ENCODE measurements at places on chromosomes 3 and 15.

DNA sequence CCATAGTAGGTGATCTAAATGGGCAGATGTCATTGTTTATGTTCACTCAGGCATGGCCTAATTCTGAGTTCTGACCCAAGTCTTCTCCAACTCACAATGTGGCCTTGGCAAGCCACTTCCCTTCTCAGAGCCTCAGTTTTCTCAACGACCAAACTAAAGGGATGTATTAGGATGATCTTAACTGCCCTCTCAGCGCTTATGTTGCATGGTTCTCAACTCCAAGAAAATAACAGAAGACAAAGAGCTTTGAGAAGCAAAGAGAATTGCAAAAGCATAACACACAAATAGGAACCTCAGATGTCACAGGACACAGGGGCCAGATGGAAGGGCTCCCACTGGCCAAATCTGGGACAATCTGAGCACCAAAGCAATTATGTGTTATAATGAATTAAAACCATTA, 8.6 kb downstream of the RHCG start:
- no peak for DNase-seq

- DNase-seq, result no peak
Observed at GRCh38 chr3:40306336-40306735, 3.2 kb upstream of the EIF1B start.

GRCh38 chr3:187264911-187265310, 26.6 kb downstream of the MASP1 start:
- no peak for DNase-seq

GRCh38 chr3:126538966-126539365, 15.0 kb downstream of the CHST13 start:
- no peak for DNase-seq

GRCh38 chr15:25712192-25712960, 150.8 kb downstream of the ATP10A start:
- DNase-seq, result no peak

- no peak for DNase-seq
Observed at GRCh38 chr15:33098094-33099058, 96.1 kb downstream of the FMN1 start.

DNA sequence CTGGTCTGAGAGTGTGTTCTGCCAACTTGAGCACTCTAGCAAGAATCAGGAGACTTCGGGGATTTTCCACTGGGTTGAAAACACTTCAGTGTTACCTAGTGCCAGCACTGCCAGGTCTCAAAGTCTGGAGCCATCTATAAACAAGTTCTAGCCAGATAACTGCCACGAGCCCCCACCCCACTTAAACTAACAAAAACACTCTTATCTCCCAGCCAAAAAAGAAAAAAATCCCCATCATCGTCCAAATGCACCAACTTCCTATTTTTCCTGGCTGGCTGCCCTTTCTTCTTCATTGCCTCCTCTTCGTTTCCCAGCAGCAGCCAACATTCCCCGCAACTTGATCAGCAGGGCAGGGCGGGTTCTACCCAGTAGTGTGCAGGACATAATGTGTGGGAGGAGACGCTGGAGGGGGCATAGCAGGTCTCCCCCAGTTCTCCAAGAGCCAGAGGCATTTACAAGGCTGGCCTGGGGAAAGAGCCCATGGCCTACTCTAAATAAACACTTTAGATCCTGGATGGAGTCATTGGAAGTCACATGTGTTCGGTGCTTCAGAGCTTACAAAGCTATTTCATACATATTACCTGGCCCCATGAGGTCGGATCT, 29.5 kb downstream of the C2CD4B start:
- DNase-seq, result no peak

DNA sequence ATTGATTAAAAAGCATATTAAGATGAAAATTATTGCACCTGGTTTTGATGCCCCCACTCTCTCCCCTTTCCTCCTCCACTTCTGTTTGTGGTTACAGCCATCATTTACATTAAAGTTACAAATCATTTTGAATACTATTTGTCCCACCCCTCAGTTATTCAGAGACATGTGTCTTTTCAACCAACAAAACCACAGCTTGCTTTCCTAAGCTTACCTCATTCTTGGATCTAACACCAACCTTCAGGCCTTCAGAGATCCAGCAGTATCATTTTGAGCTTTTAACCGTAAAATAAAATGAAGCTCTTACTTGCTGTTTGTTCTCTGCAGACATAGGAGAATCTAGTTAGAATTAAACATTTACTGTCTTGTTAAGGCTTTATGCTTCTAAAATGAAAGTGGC, 4.7 kb downstream of the PXYLP1 start:
- no peak for DNase-seq

- no peak for DNase-seq
Observed at GRCh38 chr3:65992106-65992505, 46.6 kb downstream of the MAGI1 start.

GRCh38 chr15:92451225-92451825, 57.6 kb downstream of the ST8SIA2 start:
- DNase-seq, result no peak

DNA sequence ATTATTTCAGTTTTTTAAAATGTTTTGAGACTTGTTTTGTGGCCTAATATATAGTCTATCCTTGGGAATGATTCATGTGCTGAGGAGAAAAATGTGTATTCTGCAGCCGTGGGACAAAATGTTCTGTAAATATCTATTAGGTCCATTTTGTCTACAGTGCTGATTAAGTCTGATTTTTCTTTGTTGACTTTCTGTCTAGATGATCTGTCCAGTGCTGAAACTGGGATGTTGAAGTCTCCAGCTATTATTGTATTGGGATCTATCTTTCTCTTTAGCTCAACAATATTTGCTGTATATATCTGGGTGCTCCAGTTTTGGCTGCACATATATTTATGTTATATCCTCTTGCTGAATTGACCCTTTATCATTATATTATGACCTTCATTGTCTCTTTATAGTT, 85.2 kb downstream of the UBE2E2 start:
- DNase-seq, result no peak

- no peak for DNase-seq
Observed at GRCh38 chr15:68055224-68055705, 1.1 kb downstream of the PIAS1 start.

GRCh38 chr15:90225047-90225446, 8.7 kb downstream of the CIB1 start:
- DNase-seq, result no peak

GRCh38 chr3:110234831-110235230, 836.8 kb upstream of the NECTIN3 start:
- no peak for DNase-seq

DNA sequence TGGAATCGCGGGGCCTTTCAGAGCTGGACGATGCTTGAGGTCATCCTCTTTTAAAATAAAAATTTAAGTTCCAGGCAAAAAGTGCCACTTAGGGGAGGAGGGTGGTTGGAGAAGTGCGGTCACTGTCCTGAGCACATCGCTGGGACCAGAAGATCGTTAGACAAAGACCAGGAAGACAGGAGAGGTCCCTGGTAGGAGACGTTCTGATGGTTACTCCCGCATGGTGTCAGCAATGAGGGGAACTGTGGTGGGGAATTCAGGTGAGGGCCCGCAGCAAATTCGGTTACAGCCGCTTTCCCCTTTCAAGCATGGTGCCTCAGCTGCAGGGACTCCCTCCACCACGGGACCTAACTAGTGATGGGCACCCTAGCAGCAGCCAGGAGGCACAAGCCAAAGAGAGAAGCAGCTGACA, 1.0 kb upstream of the ISY1 start:
- no peak for DNase-seq

DNA sequence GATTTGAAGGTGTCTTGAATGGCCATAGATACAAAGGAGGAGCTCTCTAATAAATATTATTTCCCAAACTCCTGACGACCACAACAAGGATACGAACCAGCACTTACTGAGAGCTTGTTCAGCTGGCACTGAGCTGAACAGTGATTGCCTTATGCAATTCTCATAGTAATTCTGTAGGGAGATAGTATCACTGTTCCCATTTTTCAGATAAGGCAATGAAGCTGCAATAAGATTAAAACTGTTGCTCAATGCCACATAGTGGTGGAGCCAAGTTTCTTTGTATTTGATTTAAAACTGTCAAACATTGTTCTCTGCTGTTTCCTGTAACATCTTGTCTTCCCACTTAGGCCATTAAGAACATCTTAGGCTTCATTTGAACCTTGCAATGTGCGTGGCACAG, 163.9 kb downstream of the RPLP1 start:
- DNase-seq, result no peak

- DNase-seq, result no peak
Observed at GRCh38 chr15:101600035-101600434, 52.1 kb downstream of the TM2D3 start.

- peak; percentile 23 for DNase-seq
Observed at GRCh38 chr3:153209596-153209995, 47.6 kb downstream of the RAP2B start.

DNA sequence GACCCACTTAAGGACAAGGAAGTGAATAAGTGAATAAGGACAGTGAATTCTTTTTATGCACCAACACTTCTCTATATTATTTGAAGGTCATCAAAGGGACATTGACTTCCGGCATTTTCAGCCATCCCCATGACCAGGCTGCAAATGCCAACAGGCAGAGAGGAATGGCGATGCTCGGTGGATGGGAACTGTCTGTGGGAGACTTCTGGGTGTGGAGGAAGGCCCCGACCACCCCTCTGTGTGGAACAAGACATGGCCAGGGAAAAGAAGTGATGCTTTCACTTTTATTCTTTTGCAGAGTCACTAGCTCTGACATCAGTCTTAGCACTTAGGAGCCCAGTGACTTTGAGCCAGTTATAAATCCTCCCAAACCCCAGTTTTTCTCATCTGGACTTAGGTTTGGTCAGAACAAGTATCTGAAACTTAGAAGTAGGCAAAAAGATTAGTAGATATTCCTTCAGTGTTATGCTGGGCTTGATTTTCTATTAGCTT, 84.5 kb downstream of the KBTBD8 start:
- DNase-seq, result no peak

DNA sequence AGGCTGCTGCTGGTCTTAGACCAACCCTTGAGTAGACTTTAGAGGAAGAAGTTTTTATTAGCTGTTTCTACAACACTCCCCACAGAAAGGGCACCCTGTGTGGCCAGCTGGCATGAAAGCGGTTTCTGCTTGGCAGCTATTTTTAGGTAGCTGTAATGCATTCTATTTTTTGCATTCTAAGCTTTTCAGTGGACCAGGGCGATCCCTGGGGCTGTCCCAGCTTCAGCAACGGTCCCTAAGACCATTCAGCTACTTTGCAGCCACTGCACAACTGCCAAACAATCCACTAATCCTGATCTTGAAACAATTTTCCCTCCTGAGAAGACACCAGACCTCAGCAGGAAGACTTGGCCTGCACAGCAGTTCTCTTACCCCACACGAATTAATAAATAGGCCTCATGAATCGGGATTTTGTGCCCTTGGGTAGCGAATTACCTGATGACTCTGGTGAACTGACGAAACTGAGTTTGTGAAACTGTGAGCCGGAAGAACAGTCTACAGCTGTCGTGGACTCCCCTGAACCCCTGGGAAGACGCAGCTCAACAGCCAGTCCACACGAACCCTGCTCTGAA, 14.6 kb upstream of the TFRC start:
- no peak for DNase-seq

GRCh38 chr3:12192173-12192572, 33.5 kb upstream of the TIMP4 start:
- DNase-seq, result no peak

GRCh38 chr15:30943654-30944335, 40.1 kb downstream of the FAN1 start:
- DNase-seq, result no peak

DNA sequence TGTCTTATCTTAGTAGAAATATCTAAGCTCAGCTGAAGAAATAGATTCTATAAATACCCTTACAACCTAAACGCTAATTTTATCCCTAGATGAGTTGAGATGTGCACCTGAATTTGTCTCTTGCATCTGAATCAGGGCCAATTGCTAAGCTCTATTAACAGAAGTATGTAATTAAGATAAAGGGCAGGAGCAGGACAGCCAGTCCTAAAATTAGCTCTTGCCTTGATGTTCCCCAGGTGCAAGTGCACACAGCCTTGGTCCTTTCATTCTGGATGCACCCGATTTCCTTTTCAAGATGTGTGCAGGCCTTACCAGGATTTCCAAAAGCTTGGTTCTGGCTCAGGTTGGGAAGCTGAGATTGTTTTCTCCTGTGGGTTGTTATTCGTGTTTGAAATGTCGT, 52.4 kb downstream of the MAGI1 start:
- no peak for DNase-seq

GRCh38 chr3:140530131-140530530, 147.7 kb upstream of the TRIM42 start:
- DNase-seq, result no peak

DNA sequence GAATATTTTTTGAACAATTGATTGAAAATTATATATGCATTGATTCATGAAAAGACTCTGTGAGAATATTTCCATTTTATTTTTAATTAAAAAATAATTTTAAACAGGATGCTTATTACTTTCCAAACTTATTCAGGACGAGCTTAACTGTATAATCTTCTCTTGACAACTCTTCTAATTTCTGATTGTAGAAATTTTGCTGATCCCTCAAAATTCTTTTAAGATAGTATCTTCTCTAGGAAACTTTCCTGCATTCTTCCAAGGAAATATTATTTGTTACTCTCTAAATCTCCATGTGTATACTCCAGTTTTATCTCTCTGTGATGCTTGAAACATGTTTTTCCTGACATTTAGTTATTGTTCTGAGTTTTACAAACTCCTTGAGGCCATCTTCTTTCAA, 197.2 kb downstream of the BCHE start:
- no peak for DNase-seq

DNA sequence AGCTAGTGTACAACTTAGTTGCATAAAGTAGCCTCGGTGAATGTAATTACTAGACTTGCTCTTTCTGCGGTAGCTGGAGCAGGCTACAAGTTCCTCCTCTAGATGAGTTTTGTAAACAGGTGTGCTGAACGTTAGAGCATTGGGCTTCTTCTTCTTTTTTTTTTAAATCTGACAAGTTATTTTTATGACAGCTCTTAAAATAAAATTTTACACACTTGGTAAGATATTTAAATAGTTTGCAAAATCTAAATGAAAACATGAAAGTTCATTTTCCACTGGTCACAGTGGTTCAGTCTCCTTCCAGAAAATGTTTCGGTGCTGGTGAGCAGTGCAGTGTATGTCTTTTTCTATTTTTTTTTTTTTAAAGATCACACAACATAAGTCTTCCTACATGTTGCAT, 3.0 kb downstream of the CCR9 start:
- no peak for DNase-seq

GRCh38 chr3:111072031-111072921, 660 bp downstream of the NECTIN3 start:
- no peak for DNase-seq

DNA sequence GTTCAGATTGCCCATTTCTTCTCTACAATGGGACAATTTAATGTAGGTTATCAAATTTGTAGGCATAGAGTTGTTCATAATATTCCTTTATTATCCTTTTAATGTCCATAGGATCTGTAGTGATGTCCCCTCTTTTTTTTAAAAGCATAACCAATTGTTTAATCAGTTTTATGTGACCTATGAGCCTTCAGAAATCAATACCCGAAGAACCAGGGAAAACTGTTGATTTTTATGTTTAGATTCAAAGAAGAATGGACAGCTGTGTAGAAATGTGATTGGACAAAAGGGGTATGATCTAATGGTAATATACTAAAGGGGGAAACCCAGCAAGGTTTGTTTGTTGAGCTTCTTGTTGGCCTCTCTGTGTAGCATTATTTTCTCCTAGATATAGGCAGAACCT, 39.5 kb downstream of the SUSD5 start:
- DNase-seq, result no peak

- no peak for DNase-seq
Observed at GRCh38 chr15:72859017-72859756, 75.6 kb upstream of the ADPGK start.
